Stimulated activated CD8-positive, alpha-beta memory T cell treated with anti-CD3 and anti-CD28 coated beads, Interleukin-7, amount 100 ng/mL, for 4 hours (primary cell): ENCODE measurements at places on chromosomes 7 and 10.

DNA sequence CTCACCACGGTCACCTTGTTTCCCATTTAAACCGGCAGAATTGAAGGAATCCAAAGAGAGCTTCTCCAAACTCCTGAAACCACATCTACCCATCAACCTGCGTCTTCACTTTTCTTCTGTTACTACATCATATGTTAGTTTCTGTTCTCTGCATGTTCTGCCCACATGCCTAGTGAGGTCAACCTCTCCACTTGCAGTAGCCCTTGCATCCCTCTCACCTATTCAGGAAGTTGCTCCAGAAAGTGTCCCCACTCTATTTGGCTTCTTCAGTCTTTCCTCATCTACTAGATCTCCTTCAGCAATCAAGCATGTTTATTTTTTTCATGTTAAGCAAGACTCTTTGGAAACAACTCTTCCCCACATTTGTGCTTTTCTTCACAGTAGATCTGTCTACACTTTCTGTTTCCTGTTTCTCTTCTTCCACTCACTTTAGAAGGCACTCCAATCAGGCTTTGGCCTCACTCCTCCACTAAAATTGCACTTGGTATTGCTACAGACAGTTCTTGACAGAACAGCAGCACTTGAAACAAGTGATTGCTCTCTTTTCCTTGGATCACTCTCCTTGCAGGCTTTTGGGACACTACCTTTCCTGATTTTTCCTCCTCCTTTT lies 7.5 kb downstream of the SAMD9L start:
- DNase-seq, result no peak

DNA sequence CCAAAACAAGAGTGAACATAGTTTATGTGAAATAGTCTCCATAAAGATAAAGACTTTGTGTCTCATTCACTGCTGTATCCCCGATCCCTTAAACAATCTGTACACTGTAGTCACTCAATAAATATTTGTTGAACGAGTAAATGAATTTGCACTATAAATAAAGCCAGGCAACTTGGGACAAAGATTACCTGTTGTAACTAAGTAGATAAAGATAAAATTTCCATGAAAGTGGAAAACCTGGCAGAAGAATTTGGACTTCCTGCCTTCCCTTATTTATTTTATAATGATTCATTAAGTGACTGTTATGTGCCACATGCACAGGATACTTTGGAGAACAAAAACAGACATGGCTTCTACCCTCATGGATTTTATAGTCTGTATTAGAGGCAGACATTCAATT lies 277.7 kb upstream of the KAT6B start:
- no peak for DNase-seq

DNA sequence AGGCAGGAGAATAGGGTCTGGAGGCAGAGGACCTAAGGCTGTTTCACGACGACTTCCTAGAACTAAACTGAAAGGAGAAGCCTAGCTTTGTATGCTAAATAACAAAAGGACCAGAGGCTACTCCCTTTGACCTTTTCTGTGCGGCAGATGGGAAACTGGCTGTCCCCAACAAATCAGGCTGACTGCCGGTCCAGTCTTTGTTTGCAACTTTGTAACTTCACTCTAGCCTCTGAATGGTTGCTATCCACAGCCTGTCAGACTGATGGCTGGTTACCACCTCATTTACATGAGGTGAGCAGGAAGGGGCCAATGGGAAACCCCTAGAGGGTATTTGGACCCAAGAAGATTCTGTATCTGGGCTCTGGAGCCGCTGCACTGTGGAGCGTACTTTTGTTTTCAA lies 132.6 kb upstream of the SHH start:
- no peak for DNase-seq

- DNase-seq, result no peak
These were observed 35.0 kb upstream of the PPP1R17 start for GRCh38 chr7:31652063-31652326.

- no peak for DNase-seq
These were observed 2.1 kb downstream of the NOS3 start for GRCh38 chr7:150992833-150993302.
